ENCODE measurements at places on chromosomes 11 and 22. TPM values are rescaled to one million over a fixed set of nuclear protein-coding genes. Genes with fewer than 3 reads are reported as not detected.
A peak's percentile ranks its signal among the peaks of the same experiment; 100 is the strongest.

GRCh38 chr22:37566903-37567798 is 6.9 kb downstream of the CDC42EP1 start:
- peak; percentile 87 for DNase-seq

- DNase-seq = no peak
Measured at GRCh38 chr11:96061069-96061468, 137.2 kb upstream of the MTMR2 start.

DEUP1 gene
- not detected for total RNA-seq

- no peak for DNase-seq
Measured at GRCh38 chr11:5237420-5237819, 3.1 kb upstream of the HBD start.

SNU13 gene
- 270 TPM for total RNA-seq

- no peak for DNase-seq
Measured at GRCh38 chr11:6727971-6728760, 43.6 kb downstream of the OR2AG2 start.

- no peak for DNase-seq
Measured at GRCh38 chr11:67997475-67997921, 6.4 kb downstream of the UNC93B1 start.

ANKK1 gene
- 0.11 TPM for total RNA-seq

- no peak for DNase-seq
Measured at GRCh38 chr11:64564419-64564818, 26.6 kb upstream of the SLC22A12 start.

MTCH2 gene
- 131 TPM for total RNA-seq

GRCh38 chr11:116107229-116107628 is 603.0 kb upstream of the CADM1 start:
- no peak for DNase-seq

NLRP14 gene
- total RNA-seq = 0.39 TPM

DNA sequence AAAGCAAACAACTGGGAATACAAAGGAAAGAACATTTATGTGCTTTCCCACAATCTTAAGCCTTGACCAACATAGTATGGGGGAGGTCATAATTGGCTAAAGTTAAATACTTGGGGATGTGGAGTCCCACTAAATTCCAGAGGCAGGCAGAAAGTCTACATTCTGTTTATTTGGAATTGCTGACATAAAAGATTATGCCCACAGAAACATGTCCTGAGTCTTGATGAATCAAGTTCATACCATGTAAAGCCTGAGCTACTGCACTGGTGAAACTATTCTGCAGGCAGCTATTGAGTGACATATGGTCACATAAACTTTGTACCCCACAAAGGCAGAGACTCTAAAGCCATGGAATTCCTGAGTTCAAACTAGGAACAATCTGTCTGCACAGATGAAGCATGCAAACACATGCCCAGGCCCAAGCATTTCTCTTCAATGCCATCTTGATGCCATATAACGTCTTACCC is 69.9 kb upstream of the CHRM4 start:
- no peak for DNase-seq

GRCh38 chr11:6228520-6228919 is 5.9 kb downstream of the FHIP1B start:
- DNase-seq = no peak

DNA sequence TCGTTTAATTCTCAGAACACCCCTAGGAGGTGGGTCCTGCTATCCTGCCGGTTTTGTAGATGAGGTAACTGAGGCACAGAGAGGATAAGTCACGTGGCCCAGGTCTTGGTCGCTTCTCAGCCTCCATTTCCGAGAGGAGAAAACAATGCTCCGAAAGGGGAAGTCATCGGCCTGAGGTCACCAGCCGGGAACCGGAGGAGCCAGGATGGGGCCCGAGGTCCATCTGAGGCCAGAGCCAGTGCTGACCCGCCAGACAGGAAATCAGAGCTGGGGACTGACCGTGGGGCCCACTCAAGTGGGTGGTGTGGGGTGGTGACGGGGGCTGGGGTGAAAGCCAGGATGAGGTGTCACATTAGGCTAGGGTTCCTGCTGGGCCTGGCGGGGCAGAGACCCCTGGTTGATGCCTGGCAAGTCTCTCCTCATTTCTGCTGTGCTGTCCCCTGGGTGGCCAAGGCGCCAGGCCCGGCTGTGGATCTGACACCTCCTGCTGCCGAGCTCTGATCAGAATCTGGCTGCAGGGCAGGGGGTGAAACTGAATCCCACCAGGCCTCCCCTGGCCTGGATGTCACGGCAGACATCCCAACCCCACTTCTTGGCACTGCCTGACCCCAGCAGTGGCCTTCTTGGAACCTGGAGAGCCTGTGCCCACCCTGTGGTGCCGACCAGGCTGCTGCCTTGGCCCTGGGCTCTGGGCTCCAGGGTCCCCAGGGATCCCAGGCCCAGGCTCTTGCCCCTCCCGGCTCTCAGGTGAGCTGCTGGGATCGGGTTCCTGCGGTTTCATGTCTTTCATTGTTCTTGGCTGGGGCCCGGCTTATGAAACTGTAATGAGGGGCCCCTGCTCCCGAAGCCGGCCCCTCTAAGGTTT is 12.0 kb downstream of the TRIOBP start:
- no peak for DNase-seq

DNA sequence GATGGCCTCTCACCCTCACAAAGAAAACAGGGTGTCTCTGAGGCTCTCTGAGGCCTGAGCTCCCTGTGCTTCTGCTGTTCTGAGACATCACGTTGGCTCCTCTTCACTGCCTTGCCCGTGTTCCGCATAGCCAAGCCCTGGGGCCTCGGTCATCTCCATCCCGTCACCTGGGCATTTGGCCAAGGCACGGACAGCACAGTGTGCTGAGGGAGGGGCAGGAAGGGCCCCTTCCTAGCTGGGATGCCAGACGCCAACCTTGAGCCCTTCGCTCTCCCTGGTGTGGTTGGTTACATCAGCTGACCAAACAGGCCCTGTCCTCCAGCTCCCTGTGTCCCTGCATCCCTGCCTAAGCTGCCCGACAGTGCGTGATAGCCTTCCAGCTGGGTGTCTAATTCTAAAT is 25.9 kb downstream of the MOV10L1 start:
- no peak for DNase-seq

GRCh38 chr22:20591295-20591645 is 83.9 kb downstream of the MED15 start:
- no peak for DNase-seq

DNA sequence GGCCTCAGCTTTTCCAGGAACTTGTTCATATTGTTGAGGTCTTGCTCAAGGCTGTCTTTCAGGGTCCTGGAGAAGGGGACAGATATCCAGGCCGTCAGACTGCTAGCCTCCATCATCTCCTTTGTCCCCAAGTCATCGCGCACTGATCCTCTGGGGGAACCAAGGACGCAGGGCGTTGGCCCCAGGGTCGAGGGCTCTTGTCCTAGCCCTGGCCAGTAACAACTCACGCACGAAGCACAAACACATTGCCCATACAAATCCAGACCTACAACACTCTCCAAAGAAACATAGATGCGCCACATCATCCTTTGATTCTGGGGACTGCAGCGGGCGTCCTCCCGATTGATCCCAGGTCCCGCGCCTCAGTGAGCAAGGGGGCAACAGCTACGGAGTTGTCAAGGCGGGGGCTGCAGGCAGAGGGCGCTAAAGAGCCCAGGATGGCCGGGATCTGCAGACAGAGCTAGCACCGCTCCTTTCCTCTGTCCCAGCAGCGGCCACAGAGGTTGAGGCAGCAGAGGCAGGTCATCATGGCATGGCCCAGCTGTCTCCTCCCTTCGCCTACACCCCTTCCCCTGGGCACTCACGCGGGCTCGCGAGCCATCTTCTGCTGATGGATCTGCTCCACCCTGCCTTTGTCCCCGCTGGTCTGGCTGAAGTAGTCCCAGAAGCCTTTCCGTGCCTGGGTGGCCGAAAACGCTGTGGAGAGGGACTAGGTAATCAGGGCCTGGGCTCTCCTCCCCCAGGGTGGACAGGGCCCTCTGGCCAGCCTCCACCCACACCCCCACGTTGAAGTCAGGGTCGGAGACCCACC is 472 bp downstream of the APOA5 start:
- DNase-seq = peak; percentile 64

TEX12 gene
- not detected for total RNA-seq

DNA sequence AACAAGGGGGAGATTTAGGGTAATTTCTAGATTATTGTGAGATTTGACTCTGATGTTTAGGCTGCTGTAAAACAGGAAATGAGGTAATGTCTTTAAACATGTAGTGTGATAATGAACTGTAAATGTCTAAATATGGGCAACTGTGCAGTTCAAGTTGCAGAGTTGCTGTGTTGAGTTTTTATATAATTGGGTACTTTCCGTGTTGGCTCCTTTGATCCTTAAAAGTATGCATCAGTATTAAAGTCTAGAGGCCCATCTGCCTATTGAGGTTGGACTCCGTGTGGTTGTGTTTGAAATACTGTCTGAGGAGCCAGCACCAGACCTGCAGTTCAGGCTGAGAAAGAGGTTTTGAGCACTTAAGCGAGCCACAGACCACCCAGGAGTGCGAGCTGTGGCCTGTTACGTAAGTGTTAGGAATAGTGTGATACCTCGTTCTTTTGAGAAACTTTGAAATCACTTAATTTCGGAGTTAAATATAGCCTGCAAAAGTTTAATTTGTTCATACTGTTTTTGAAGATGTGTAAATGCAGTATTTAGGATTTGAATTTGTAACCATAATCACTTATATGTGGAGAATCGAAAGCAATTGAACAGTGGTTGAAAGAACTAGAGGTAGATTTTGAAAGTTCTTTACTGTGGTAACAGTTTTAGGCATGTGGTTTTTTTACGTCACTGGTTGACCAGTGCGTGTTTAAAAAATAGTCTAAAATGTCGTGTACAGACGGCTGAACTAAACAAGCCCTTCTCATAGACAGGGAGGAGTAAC is 9.0 kb downstream of the FAM118A start:
- peak; percentile 43 for DNase-seq

ARL14EP gene
- 35.8 TPM for total RNA-seq

C11orf21 gene
- total RNA-seq = 3.4 TPM

DNA sequence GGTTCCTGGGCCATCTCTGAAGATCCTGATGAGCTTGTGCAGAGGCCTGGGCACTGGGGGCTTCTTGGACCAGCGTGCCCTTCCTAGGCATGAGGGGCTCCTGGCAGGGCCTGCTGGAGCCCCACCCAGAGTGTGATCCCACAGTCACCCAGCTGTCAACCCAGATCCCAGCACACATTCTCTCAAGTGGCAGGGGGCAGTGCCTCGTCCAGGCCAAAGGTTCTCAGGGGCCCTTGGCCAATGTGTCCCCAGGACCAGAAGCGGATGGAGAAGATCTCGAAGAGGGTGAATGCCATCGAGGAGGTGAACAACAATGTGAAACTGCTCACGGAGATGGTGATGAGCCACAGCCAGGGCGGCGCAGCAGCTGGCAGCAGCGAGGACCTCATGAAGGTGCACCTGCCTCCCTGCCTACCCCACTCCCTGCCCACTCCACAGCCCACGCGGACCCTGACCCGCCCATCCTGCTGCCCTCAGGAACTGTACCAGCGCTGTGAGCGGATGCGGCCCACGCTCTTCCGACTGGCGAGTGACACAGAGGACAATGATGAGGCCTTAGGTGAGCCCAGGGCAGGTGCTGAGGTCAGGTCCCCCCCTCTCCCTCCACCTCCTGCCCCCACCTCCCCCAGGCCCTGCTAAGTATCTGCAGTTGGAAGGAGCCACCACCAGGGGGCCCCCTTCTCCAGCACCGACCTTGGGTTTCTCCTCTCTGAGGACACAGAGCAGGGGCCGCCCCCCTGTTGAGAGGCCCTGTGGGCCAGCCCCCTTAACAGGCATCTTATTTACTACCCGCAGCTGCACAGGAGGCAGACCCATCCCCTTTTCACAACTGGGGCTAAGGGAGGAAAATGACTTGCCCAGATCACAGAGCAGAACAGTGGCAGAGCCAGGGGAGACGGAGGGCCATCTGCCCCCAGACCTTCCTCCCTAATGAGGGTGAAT is 14.7 kb downstream of the GGA1 start:
- DNase-seq = peak; percentile 67

GRIA4 gene
- not detected for total RNA-seq

DNA sequence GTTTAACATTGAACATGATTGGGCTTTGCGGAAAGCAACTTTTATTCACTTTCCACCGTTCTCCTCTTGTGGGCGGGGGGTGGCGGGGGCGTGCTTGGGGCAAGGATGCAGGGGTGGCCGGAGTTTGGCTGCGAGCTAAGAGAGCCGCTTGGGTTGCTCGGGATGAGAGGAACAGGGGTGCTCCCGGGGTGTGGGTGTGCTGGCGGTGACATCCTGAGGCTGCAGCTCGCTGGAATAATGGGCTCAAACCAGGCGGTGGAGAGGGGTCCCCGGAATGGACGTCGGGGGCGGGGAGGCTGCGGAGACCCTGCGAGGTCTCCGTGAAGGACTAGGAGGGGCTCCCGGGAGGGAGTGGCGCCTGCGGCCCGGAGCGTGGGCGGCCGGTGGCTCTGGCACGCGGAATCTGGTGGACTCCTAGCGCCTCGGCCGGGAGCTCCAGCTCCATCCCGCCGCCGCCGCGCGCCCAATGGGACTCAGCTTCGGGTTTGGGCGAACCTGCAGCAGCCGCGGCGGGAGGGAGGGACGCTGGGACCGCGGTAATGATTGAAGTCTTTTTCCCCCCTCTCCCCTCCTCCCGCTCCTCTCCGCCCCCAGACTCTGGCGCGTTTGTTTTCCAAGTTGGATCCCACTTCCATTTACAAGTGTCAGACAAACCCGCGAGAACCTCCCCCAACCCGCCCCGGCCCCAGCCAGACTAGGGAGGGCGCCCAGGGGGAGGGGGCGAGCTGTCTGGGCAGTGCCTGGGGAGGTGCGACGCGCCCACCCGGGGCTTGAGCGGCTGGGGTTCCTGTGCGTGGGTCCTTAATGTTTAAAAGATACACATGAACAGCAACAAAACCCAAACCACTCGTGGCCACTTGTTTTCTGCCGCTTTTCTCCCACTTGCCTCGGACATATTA is 2.0 kb downstream of the FAT3 start:
- DNase-seq = no peak

- no peak for DNase-seq
Measured at GRCh38 chr22:27247701-27248434, 553.7 kb downstream of the MN1 start.

GRCh38 chr22:17476838-17477237 is 86.5 kb upstream of the SLC25A18 start:
- no peak for DNase-seq

UPB1 gene
- total RNA-seq = 0.11 TPM

DNA sequence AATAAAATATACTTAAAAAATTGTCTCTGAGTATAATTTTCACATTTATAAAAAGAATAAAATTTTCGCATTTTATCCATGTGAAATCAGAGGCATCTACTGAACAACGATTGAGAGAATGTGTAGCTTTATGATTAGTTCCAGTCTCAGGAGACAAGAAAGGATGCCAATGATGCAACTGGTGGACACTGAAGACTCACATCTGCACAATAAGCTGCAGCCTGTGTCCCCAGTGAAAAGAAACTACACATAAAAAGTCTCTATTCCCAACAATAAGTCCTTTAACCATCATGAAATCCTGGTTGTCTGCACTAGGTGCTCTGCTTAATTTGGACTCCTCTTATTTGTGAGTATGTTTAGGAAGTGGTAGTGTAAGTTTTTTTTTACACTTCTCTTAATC is 22.0 kb downstream of the OR5AS1 start:
- no peak for DNase-seq

MS4A4E gene
- not detected for total RNA-seq

- no peak for DNase-seq
Measured at GRCh38 chr22:20906387-20906767, 10.8 kb upstream of the CRKL start.

Measured in activated T-helper 2 cell treated with anti-CD3 and anti-CD28 coated beads, Interferon-gamma antibody, Interleukin-2, Interleukin-4, amounts not matched to agents 10 μg/mL and 5 μg/mL and 100 μg/mL, durations not matched to agents 14 hours and 24 hours and 36 hours (primary cell).